ENCODE measurements at places on chromosomes 4 and X.

- DNase-seq = no peak
Observed at GRCh38 chrX:41167888-41168287, 82.6 kb downstream of the USP9X start.

DNA sequence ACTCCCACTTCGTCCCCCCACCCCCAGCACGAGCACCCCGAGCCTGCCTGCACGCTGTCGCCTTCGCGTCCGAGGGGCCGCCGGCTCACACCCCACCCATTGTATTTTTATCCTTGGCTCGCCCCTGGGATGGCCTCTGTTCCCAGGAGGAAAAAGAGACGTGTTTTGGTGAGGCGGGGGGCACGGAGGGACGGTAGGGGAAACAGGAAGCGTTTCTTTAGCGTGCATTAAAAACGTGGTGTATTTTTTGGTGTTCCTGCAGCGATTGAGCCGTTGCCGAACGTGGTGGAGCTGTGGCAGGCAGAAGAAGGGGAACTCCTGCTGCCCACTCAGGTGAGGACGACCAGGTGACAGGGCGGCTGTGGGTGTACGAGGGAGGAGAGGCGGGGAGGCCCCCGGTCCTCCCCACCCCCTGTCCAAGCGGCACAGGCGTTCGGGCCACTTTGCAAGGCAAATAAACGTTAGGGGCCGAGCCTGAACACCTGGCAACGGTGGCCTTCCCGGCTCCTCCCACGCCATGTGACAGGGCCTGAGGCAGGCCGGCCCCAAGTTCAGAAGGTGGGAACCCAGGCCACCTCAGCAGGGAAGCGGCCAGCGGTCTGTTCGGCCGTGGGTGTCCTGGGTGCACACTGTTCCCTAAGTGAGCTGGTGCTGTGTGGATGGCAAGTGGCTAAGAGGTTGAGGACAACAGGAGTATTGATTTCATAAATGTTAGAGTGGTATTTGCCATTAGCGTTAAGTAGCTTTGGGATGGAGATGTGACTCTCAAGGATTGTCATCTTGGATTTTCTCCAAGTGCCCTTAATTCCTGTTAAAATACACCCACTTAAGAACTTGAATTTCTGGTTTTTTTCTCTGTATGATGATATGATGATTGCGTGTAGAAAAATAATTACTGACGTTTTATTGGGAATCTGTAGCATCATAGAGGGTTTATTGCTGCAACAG is 1.1 kb downstream of the TMEM131L start:
- DNase-seq = peak; percentile 84

- no peak for DNase-seq
Observed at GRCh38 chr4:71429106-71429505, 90.3 kb downstream of the SLC4A4 start.

DNA sequence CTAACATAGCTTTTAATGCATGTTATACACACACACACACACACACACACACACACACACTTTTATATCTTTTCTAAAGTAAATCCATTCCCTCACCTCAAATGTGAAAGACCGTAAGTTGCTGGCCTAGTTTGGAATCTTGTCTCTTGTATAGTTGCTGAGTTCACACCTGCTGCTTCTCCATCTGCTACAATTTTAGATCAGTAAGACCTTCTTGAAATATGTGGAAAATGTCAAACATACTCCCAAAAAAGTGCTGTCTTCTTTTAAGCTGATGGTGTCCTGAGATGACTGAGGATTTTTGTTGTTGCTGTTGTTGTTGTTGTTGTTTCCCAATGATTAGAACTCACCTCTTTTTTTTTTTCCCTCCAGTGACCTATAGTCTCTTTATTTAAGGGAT is 121.3 kb downstream of the SNCA start:
- DNase-seq = no peak

DNA sequence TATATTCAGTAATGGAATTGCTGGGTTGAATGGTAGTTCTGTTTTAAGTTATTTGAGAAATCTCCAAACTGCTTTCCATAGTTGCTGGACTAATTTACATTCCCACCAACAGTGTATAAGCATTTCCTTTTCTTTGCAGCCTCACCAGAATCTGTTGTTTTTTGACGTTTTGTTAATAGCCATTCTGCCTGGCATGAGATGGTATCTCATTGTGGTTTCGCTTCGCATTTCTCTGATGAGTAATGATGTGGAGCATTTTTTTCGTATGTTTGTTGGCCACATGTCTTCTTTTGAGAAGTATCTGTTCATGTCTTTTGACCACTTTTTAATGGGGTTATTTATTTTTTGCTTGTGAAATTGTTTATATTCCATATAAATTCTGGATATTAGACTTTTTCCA is 13.6 kb upstream of the MAGED4B start:
- no peak for DNase-seq

- no peak for DNase-seq
Observed at GRCh38 chrX:136646602-136647239, 1.2 kb upstream of the CD40LG start.

DNA sequence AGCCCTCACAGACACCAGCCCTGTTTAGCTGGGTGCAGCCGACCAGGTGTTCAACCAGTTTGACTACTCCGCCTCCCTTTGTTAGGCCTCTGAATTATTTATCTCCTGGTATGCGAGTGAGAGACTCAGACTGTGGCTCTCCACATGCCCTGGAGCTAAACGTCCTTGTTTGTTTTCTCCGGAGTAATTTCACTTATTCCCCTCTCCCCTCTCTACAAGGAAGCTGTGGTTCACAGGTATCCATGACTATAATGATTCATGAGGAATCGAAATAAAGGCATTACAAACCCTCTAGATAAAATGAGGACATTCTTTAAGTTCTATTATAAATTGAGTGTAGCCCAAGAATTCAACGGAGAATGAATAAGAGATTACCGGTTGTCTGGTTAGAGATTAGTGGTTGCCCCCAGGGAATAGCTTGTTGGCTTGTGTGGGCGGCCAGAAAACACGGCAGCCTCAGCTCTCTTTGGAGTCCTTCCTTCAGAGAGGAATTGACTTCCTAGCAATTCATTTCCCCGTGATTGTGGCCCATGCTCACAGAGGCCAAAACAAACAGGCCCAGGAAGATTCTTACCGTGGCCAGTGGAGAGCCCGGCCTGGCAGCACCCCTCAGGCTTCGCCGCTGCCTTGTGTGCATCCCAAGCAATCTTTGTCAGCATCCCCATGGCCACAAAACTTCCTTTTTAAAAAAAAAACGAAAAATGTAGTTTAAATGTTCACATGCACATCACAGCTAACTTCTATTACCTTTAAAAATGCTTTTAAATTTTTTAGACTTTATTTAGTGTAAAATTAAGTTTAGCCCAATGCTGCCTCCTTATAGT is 60.2 kb upstream of the CBR4 start:
- DNase-seq = peak; percentile 84

DNA sequence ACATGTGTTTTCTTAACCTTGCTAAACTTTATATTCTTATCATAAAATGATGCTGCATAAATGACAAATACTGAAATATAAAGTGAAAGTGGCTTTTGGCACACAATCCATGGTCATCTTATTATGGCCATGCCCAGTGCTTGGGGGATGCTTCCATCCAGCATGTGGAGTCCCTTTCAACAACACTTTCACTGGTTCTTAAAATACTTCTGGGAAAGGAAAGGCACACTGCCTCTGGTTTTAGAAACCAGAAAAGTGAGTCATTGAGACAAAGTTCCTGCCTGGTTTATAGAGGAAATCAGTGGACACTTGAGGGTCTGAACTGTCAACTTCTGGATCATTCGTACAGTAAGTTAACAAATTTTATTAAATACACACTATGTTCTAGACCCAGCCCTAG is 248.0 kb upstream of the ADAMTS3 start:
- no peak for DNase-seq

DNA sequence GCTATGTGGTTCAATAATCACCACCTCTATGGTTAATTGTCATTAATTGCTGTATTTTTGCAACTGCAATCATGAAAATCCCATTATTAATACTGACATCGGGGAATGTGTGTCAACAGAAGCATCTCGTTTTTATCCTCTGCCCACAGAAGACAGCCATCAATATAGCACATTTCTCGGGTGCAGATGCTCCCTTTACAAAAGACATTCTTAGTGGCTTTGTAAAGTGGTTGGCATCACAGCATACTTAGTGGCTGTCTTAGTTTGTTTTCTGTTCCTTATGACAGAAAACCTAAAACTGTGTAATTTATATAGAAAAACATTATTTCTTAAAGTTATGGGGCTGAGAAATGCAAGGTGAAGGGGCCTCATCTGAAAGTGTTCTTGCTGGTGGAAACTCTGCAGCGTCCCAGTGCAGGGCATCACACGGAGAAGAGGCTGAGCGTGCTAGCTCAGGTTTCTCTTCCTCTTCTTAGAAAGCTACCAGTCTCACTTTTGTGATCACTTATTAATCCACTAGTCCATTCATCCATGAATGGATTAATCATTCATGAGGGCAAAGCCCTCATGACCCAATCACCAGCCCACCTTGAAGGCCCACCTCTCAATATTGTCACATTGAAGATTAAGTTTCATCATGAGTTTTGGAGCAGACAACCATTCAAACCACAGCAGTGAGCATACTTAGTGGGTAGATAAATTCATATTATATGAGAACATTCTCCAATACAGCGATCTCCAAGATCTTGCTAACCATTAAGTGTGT is 1067.7 kb upstream of the PABPC4L start:
- no peak for DNase-seq

DNA sequence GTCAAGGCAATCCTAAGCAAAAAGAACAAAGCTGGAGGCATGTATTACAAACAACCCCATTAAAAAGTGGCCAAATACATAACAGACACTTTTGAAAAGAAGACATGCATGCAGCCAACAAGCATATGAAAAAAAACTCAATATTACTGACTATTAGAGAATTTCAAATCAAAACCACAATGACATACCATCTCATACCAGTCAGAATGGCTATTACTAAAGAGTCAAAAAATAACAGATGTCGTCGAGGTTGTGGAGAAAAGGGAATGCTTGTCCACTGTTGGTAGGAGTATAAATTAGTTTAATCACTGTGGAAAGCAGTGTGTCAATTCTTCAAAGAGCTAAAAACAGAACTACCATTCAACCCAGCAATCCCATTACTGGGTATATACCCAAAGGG is 604.6 kb upstream of the GRIA3 start:
- DNase-seq = no peak

All from kidney (tissue), 22 donors.